H7 (cell line): ENCODE measurements at places on chromosomes 3 and 15. TPM values are rescaled to one million over a fixed set of nuclear protein-coding genes. Genes with fewer than 3 reads are reported as not detected.
A peak's percentile ranks its signal among the peaks of the same experiment; 100 is the strongest.

GRCh38 chr3:89685731-89686130, 578.3 kb downstream of the EPHA3 start:
- no peak for DNase-seq

DNA sequence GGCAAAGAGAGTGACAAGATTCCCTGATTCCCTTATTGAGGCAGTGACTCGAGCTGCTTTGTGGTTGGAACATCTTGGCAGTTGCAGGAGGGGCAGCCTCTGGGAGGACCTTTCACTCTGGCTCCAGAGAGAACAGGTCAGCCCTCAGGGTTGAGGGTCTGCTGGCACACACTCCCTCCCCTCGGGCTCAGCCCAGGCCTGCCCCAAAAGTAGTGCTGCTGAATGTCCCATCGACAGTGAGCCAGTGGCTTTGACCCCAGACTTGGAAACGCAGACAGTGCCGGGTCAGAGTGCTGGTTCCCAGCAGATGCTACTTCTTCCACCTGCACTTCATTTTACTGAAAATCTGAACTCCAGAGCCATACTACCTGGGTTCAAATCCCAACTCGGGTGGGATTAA, 25.6 kb upstream of the ATP2B2 start:
- DNase-seq: no peak

DNA sequence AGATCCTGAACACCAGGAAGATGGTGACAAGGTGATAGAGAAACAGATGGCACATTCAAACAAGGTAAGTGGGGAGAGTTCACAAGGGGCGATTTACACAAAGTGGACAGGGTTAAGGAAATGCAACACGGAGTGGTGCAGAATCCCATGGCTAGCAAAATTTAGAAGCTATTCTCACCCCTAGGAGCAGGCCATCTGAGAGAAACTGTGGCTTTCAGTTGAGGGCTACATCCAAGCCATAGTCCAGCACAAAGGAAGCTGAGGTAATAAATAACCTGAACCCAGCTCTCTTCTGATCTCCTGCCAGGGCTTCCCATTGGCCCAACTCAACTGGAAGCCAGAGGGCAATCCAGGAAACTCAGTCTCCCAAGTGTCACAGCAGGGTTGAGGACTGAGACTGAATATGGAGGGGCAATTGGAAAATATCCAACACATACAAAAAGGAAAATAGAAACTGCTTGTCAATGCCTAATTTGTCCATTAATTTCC, 1.2 kb upstream of the ZNF445 start:
- DNase-seq: no peak

GRCh38 chr3:79157191-79157590, 610.6 kb downstream of the ROBO1 start:
- no peak for DNase-seq

- no peak for DNase-seq
Observed at GRCh38 chr15:46946953-46947352, 770.4 kb upstream of the SEMA6D start.

DNA sequence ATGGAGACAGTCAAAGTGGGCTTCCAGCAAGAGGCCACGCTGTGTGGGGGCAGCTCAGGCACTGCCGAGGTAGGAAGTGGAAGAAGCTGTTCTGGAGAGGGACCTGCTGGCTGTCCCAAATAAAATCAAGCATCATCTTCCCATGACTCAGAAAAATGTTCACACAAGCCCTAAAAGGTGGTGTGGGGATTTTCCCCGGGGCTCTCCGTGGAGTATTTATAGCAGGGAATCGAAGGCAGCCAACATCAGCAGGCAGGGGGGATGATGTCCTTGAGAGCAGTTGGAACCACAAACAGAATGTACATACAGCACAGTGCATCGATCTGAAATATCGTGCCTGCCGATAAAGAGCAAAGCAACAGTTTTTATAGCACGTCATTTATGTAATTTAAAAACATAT, 27.6 kb downstream of the PRR23E start:
- DNase-seq: no peak

- DNase-seq: peak; percentile 42
Observed at GRCh38 chr3:71380096-71380495, 203.4 kb downstream of the FOXP1 start.

Gene MON1A
- 10.2 and 15.9 TPM in 2 replicates for total RNA-seq

Gene DUT
- 72.9 and 75.5 TPM in 2 replicates for total RNA-seq

GRCh38 chr15:81029414-81030300, 28.9 kb downstream of the TLNRD1 start:
- no peak for DNase-seq

Gene PPP1R14D
- total RNA-seq: not detected in 2 replicates

DNA sequence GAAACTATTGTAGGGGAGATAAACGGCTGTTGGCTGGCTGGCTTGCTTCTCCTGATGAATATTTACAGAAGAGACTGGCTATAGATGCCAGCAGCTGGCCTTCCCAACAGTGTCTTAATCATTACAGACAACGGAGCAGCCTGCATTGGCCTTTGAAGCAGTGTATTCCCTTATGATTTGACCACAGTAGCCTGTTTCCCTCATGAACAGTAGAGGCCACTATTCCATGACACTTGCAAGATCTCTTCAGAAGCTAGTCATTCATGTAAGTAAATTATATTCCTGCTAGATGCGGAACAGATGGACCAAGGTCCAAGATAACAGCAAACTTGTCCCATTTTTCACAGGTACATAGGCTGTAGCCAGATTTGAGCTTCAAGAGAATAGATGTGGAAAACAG, 47.3 kb downstream of the TMCO5A start:
- no peak for DNase-seq

GRCh38 chr3:111715911-111716523, 120.9 kb upstream of the ZBED2 start:
- no peak for DNase-seq

- DNase-seq: no peak
Observed at GRCh38 chr3:184674626-184675025, 37.2 kb downstream of the MAGEF1 start.

- DNase-seq: no peak
Observed at GRCh38 chr15:63195569-63196015, 6.2 kb downstream of the RAB8B start.

DNA sequence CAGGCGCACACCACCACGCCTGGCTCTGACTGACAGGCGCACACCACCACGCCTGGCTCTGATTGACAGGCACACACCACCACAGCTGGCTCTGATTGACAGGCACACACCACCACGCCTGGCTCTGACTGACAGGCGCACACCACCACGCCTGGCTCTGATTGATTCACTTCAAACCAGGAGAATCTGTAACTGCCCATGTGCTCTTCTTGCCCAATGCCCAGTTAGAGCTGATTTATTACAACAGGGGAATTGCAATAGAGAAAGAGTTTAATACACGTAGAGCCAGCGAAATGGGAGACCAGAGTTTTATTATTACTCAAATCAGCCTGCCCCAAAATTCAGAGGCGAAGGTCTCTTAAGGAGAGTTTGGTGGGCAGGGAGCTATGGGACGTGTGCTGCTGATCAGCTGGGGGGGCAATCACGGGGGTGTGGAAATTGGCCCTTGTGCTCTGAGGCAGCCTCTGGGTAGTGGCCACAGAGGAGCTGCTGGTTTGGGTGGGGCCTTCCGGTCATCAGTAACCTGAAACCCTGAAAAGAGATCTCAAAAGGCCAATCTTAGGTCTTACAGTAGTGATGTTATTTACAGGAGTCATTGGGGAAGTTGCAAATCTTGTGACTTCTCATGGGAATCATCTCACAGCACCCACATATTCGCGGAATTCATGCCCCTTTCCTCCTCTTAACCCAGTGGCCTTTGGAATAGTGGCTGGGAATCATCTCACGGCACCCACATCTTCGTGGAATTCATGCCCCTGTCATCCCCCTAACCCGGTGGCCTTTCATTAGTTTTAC, 63.8 kb upstream of the TFRC start:
- DNase-seq: no peak

Gene CORO2B
- 3.8 and 5.4 TPM in 2 replicates for total RNA-seq

Gene MYL3
- total RNA-seq: 3.0 and 4.1 TPM in 2 replicates

Gene GPR15
- total RNA-seq: not detected in 2 replicates

DNA sequence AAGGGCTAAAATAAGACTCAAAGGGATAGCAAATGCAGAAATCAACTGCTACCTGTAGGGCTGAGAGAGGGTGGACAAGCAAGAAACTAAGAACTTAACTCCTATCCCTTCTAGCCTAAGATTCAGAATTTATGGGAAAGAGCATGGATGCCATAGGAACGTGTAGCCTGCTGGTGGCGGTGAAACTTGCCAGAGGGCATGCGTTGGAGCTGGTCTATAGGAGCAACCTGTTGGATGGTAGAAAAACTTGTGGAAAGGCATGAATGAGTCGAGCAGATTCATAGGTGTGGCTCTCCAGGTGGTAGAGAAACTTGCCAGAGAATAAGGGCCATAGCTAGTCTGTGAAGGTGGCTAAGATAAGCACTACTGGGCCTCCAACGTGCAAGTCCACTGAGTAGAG, 137.2 kb downstream of the DOCK3 start:
- no peak for DNase-seq

DNA sequence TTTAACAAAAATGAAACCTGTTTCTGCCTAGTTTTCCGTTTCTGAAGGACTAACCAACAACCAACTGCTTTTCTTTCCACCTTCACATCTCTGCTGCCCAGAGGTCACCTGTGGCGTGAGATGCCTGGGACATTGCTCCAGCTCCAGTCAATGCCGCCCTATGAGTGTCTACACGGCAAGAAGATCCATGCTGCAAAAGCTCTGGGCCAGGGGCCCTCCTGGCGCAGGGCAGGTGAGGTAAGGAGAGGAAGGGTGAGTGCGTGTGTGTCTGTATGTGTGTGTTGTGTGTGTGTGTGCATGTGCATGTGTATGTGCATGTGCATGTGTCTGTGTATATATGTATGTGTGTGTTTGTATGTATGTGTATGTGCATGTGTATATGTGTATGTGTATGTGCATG, 131.4 kb downstream of the NSMCE3 start:
- DNase-seq: peak; percentile 23

DNA sequence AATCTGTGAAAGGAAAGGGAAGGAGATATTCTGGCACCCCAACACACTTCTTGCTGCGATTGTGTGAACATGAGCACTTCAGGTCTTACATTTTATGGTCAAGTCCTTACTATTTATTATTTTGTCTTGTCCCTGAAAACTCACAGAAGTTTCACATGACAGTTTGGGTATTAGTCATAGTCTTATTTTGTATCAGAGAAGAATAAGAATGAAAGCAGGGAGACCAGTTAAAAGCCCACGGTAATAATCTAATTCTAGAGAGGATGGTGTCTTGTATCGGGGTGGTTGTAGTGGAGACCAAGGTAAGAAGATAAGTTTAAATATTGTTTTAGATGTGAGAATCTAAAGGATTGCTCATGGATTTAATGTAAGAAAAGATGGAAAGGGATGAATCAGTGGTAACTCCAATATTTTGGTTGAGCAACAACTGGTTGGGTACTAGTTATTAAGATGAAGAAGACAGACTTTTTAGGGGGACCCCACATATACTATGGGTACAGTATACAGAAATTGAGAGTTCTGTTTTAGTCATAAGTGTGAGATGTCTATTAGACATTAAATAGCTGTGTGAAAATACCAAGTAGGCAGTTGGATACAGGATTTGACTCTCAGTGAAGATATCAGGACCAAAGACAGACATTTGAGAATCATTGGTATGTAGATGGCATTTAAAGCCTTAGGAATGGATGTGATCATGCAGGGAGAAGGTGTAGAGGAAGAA, 227.6 kb downstream of the MFSD1 start:
- no peak for DNase-seq

DNA sequence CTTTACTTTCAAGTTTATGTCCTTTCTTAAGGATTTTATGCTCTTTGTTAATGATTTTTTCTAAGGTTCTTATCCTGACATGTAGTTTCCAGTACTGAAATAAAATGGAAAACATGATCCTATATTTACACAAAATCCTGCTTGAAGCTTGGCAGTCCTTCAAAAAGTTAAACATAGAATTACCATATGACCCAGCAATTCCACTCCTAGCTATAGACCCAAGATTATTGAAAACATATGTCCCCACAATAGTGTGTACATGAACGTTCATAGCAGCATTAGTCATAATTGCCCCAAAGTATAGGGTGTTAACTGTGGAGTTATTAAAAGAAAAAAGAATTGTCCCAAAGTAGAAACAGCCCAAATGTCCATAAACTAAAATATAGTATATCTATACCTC, 33.2 kb downstream of the ITGB5 start:
- no peak for DNase-seq

GRCh38 chr3:76958861-76959260, 81.0 kb upstream of the ROBO2 start:
- no peak for DNase-seq

Gene GOLGA8T
- 0.35 and 1.1 TPM in 2 replicates for total RNA-seq

Gene NECTIN3
- 42.3 and 47.4 TPM in 2 replicates for total RNA-seq

Gene LSG1
- total RNA-seq: 47.1 and 51.1 TPM in 2 replicates

Gene SYNPR
- 0.24 and 1.4 TPM in 2 replicates for total RNA-seq

DNA sequence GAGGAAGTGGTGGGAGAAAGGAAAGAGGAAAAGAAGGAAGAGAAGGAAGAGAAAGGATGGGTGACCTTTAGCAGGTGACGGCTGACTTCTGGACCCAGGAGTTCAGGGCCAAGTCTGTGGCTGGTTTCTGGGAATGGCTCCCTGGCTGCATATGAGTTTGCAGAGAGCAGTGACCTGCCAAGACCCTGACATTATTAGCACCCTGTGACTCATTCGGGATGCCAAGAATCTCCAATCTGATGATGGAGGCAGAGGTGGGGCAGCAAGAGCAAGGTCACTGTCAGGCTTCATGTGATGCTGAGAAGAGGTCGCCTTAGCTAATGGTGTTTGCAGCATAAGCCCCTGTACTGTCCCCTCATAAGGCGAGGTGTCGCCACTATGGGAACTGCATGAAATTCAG, 42.6 kb downstream of the MYZAP start:
- no peak for DNase-seq

DNA sequence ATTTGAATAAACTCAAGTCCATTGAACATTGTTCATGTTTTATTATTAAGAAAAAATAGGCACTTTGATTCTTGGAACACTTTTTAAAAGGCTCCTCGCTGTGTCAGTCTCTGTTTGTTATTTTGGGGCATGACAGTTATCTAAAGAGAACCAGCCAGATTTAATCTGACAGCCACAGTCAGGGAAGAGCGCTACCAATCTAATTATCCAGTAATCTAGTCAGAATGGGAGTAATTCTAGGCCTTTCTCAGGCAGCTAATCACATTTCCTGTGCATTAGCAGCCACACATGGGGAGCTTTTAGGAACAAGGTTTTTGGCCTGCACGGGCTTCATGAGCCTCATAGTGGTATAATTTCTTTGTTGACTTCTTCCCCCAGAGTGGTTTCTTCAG, 362.2 kb downstream of the RBMS3 start:
- DNase-seq: no peak

Gene CDV3
- 89.7 and 129 TPM in 2 replicates for total RNA-seq

GRCh38 chr3:153284282-153284938, 122.4 kb downstream of the RAP2B start:
- no peak for DNase-seq
